Sciatic nerve (tissue), 2 donors: ENCODE measurements at places on chromosomes 12 and 14.

DNA sequence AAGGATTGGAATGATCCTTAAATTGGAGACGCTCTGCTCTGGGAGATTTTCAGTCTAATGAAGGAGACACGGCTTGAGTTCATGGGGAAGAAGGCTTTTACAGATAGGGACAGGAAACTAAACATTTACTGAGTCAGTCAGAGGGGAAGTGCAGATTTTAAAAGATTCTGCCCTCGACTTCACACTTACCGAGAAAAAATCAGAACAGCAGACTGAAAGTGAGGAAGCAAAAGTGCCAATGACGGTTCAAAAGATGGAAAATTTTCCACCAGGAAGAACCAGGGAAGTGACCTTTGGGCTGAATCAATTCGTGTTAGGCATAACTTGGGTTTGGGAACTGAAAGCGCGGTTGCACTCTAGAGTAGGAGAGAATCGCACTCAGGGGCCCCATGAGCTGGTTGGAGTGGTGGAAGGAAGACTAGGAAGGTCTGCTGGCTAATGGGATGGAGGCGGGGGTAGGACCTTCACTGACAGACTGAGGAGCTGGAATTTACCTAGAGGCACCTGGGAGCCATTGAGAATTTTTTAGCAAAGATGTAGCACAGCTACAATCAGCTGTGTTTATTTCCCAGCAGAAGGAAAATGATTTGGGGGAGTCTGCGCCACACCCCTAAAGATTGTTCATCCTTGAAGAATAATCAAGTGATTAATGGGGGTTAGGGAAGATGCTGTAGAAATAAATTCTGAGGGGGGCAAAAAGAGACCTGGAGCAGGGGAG is 1.2 kb downstream of the KCNK13 start:
- no peak for DNase-seq

DNA sequence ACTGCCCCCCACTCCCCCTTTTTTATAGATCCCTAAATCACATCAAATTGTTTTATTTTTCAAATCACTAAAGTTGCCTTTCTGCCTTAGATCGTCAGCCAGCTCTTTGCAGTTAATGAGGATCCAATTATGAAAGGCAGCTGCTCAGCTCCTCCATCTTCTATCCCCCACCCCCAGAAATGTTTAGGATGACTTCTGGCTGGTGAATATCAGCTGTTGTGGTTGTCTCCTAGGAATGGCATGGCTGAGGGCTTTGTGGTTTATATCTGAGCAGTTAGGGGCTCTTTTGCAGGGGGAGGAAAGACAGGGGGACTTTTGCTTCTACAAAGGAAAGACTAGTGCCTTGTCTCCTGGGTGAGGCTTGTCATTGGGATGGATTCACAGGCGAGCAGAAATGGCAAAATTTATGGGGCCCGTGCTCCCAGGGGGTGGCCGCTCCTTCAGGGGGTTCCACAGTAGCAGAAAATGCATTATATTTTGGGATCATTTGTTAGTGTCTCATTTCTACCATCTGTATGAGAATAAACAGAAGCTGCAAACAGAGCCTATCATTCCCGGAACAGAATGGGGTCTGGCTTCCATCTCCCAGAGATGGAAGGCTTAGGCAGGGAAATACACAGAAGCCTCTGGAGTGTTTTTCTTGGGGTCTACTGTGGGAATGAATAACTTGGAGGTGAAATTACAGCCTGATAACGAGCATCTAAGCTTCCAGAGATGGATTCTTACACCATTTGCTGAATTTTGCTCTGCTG is 6.5 kb downstream of the JDP2 start:
- no peak for DNase-seq

DNA sequence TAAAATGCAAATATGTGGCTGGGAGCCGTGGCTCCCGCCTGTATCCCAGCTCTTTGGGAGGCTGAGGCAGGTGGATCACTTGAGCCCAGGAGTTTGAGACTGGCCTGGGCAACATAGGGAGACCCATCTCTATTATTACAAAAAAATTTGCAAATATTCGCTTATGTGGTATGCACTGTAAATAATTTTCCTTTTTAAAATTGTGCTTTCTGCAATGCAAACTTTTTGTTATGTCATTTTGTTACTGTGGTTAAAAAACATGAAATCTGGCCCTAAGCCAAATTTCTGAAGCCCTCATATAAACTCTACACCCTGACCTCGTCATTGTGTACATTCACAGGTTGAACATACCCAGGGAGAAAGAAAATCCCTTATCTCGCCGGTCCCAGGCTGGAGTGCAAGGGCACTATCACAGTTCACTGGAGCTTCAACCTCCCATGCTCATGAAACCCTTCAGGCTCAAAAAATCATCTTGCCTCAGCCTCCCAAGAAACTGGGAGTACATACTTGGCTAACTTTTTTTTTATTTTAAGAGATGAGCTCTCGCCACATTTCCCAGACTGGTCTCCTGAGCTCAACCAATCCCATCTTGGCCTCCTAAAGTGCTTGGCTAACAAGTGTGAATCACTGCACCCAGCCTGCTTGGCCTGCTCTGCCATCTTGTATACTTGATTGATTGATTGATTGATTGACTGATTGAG is 24.7 kb downstream of the TRAPPC6B start:
- no peak for DNase-seq

GRCh38 chr14:81256289-81256960 is 35.7 kb upstream of the GTF2A1 start:
- no peak for DNase-seq

DNA sequence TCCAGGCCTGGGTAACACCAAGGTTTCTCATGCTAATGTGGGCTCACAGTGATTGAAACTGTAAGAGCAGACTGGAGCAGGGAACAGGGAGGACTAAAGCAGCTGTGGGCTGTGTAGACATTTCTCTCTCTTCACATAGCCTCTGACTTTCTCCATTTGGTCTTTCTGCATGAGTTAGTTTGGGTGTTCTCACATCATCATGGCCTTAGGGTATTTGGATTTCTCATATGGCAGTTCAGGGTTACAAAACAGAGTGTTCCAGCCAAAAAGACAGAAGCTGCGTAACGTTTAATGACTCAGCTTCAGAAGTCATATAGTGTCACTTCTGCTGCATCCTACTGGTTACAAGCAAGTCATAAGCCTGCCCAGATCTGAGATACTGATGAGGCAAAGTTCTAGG is 52.0 kb upstream of the OSBPL8 start:
- no peak for DNase-seq

DNA sequence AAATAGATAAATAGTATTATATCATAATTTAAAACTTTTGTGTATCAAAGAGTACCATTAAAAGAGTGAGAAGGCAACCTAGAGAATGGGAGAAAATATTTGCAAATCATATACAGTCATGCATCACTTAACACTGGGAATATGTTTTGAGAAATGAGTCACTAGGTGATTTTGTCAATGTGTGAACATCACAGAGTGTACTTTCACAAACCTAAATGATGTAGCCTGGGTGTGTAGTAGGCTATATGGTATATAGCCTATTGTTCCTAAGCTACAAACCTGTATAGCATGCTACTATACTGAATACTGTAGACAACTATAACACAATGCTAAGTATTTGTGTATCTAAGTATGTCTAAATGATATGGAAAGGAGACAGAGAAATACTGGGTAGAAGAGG is 48.0 kb upstream of the ARID2 start:
- DNase-seq, result no peak

- no peak for DNase-seq
These were observed 247.5 kb upstream of the NOVA1 start for GRCh38 chr14:26845151-26845818.
